ENCODE measurements at places on chromosomes 13 and 19.

DNA sequence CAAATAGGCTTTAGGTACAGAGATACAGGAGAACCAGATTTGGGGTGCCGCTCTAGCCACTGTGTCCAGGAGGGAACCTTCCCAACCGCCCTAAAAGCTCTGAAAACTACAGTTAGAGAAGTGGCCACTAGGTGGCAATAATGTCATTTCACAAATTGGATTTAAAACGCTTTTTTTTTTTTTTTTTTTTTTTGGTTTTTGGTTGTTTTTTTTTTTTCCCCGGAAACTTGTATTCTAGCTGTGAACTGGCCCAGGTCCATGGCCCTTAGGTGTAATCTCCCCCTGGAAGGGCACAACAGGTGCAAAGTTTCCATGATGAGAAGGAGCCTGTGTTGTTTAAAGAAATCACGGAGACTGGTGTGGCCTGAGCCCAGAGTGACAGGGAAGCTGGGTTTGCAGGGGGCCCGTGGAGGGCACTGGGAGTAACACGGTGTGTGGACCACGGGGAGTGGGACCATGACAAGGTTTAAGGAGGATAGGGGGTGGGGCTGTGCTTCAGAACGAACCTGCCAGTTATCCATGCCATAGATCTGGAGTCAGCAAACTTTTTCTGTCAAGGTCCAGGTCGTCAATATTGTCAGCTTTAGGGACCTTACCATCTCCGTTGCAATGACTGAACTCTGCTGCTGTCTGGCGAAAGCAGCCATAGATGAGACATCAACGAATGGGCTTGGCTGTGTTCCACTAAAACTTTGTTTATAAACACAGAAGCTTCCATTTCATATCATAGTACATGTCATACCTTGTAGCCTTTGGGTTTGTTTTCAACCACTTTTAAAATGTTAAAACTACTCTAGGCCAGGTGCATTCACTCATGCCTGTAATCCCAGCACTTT lies 10.1 kb downstream of the OR1I1 start:
- DNase-seq, result peak; percentile 26

- no peak for DNase-seq
Measured at GRCh38 chr19:1941146-1942077, at the start of gene CSNK1G2. Gene CSNK1G2 (plus strand): TSS chr19:1941172. CDS start chr19:1969773, 28,601 bp downstream.

- DNase-seq, result no peak
Measured at GRCh38 chr13:76889254-76889653, 3.0 kb upstream of the KCTD12 start.

- peak; percentile 95 for DNase-seq
Measured at GRCh38 chr19:40598121-40598917, 2.9 kb upstream of the LTBP4 start.

GRCh38 chr19:58182577-58182988 lies 278 bp upstream of the ZNF274 start:
- no peak for DNase-seq

DNA sequence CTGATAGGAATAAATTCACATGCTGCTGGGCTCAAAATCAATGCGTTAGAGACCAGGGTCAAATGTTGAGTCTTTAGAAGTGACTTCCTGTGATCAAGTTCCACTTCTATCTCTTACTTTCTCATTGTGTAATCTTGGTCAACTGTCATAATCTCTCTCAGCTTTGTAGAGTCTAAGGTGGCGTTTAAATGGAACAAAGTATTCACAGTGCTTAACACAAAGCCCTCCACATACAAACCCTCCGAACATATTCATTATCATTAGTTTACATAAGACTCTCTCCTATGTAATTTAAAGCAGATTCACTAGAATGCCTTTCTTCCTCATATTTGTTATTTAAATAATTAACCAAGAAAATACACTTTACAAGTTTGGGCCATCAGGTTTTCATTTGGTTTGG lies 1044.1 kb downstream of the EFNB2 start:
- no peak for DNase-seq

- no peak for DNase-seq
Measured at GRCh38 chr13:94322925-94323763, 156.3 kb downstream of the DCT start.

- peak; percentile 31 for DNase-seq
Measured at GRCh38 chr13:69287050-69287698, 820.5 kb upstream of the ATXN8OS start.

GRCh38 chr19:1880611-1881392 lies 4.5 kb downstream of the ABHD17A start:
- DNase-seq, result no peak

GRCh38 chr13:59746291-59746962 lies 417.3 kb downstream of the DIAPH3 start:
- no peak for DNase-seq

- peak; percentile 61 for DNase-seq
Measured at GRCh38 chr19:42252365-42253244, 2.3 kb downstream of the ERF start.

- no peak for DNase-seq
Measured at GRCh38 chr19:29625186-29625651, 19.1 kb downstream of the POP4 start.

DNA sequence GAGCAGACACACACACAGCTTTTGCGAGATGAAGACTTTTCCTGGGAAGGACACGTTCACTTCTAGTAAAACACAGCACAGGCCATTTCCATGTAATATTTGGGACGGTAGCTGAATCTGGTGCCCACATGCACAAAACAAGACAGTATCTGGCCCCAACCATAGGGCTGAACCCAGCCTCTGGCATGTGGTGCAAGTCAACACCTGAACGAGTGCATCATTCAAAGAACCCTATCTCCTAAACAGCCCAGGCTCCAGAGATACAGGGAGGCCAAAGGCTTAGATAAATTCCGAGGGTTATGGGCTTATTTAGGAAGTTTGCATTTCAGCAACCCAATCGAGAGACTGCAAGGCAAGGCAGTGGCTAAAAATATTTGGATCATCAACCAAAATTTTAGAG lies 2.7 kb upstream of the TFDP1 start:
- no peak for DNase-seq

DNA sequence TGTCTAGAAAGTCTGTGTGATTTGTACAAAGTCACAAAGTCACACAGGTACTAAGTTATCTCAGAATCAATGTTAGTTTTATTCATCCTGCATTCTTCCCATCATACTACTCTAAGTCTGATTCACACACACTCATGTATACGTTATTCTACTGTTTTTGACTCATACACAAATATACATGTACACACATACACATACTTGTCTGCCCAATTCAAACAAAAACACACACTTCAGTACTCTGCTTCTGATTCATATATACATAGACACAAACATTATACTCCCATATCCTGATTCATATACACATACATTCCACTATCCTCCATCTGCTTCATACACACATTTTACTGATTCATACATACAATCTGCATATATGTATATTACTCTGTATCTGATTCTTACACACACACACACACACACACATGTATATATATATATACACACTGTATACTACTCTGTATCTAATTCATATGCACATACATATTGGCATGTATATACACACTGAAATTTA lies 69.3 kb downstream of the KLF12 start:
- DNase-seq, result no peak

DNA sequence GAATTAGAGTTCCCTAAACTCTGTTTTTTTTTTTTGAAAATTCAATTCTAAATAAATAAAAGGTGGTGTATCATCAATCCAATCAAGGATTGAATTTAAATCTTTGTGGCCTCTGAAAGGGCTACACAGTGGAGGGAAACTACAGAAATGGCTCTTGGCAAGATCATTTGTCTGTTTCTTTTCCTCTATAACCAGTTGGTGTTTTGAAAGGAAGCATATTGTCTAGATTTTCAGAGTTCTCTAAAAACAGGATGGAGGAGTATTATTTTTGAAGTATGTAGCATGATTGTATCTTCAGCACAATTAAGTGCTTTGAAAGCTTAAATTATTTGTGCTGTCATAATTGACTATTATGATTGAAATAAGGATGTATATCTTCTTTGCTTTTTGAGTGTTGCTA lies 29.8 kb downstream of the WASF3 start:
- no peak for DNase-seq

GRCh38 chr13:81302125-81302524 lies 961.2 kb upstream of the SPRY2 start:
- DNase-seq, result no peak

GRCh38 chr19:54518844-54519243 lies 16.2 kb downstream of the LAIR2 start:
- DNase-seq, result no peak

DNA sequence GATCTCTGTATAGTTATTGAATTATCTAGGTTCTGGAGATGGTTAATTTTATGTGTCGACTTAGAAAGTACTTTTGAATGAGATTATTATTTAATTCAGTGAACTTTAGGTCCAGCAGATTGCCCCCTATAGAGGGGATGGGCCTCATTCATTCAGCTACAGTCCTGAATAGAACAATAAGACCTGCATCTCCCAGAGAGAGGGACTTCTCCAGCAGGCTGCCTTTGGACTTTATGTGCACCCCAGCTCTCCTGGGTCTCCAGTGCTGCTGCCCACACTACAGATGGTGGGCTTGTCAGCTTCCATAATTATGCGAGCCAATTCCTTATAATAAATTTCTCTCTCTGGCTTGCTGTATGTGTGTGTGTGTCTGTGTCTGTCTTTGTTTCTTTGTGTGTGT lies 39.3 kb upstream of the KL start:
- no peak for DNase-seq

- DNase-seq, result no peak
Measured at GRCh38 chr19:5696196-5697021, 6.3 kb downstream of the RPL36 start.

GRCh38 chr19:51507640-51508058 lies 6.0 kb upstream of the SIGLEC12 start:
- DNase-seq, result no peak

- no peak for DNase-seq
Measured at GRCh38 chr19:3175781-3176714, 2.5 kb upstream of the S1PR4 start.
